CD8-positive, alpha-beta T cell (primary cell): ENCODE measurements at places on chromosomes 7 and 10.

GRCh38 chr10:97784200-97784810 lies 12.5 kb upstream of the SFRP5 start:
- DNase-seq = no peak

- DNase-seq = peak; percentile 23
Measured at GRCh38 chr10:123614888-123615287, 51.3 kb upstream of the GPR26 start.

DNA sequence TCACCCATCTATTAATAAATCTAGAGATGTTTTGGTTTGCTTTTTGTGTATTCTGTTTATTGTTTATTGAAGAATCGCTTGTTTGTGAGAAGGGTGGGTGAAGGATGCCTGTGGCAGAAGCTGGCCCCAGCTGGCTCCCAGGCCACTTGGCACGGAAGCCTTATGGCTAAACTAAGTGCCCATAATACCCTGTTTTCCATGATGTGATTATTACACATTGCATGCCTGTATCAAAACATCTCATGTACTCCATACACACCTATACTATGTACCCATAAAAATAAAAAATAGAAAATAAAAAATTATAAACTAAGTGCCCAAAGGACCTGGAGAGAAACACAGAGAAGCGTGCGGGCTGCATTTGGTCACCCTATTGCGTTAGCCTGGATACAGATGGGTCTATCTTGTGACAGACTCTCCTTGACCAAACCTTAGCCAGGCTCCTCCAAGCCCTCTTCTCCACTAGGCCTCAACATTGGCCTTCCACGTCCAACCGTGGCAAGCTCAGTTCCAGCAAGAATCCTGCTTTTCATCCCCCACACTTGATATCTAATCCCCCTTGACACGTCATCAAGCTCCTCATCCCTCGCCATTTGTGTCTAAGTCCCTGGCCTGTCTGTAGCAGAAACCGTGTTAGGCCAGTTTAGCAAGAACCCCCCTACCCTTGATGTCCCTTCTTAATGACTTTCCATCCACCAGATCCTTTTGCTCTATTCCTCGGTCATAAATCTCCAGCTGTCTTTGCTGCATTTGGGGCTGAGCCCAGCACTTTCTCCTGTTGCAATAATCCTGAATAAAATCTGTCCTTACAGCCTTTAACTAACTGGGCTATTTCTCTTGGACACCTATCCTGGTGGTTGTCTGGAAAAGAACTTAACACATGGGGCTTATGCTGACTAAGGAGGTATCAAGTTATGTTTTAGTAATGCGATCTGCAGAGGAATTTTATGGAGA lies 245.2 kb downstream of the TNS3 start:
- no peak for DNase-seq

DNA sequence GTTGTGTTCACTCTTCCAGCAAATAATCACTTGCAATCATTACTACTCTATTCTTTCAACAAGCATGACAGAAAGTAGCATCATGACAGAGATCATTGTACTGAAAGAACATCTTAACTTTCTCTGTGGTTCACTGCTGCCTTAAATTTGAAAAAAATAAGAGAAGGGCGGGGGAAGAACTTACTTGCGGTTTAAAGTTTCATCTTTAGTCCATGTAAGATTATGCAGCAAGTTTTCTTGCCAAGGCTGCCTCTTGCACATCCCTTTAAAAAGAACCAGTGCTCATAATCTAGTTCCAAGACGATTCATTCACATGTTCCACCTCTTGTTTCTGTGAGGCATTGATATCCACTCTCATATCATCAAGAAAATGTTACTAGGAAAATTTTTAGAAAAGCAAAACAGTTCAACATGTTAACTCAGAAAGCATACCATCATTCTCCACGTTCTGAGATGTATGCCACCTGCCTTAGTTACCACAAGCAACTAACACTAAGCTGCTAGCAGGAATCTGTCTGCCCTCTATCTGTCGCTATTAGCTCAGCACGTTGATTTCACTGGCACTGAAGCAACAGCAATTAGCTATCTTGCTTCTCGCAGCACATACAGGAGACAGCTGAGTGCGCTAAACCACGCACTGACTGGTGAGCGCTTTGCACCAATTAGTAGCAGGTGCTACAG lies at the start of gene PCDH15:
TSS of gene PCDH15 (minus strand) at position 491 of the 681 bp plus-strand sequence. CDS start 136,969 bp downstream, outside the sequence.
- no peak for DNase-seq

GRCh38 chr7:23106057-23106822 lies 655 bp downstream of the KLHL7 start:
- DNase-seq = peak; percentile 73

GRCh38 chr7:30795161-30795948 lies 24.1 kb downstream of the MINDY4 start:
- DNase-seq = no peak

DNA sequence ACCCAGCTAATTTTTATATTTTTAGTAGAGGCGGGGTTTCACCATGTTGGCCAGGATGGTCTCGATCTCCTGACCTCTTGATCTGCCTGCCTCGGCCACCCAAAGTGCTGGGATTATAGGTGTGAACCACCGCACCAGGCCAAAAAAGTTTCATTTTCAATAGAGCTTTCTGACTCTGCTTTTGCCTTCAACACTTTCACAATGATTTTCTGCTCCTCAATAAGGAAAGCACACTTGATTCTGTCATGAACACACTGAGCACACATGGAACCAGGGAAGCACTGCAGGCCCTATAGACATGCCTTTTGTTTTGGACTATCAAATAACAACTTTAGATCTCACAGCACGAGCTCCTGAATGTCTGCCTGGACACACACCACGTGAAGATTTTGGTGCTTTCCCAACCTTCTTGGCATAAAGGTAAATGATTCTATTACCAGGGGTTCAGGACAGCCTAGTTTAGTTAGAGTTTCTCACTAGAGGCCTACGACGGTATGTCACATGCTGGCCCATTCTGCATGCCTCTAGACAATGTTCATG lies 8.0 kb downstream of the RRP12 start:
- no peak for DNase-seq

- peak; percentile 50 for DNase-seq
Measured at GRCh38 chr10:124742413-124743190, 1.6 kb downstream of the FAM53B start.

GRCh38 chr7:107446988-107447387 lies 22.9 kb upstream of the GPR22 start:
- no peak for DNase-seq

DNA sequence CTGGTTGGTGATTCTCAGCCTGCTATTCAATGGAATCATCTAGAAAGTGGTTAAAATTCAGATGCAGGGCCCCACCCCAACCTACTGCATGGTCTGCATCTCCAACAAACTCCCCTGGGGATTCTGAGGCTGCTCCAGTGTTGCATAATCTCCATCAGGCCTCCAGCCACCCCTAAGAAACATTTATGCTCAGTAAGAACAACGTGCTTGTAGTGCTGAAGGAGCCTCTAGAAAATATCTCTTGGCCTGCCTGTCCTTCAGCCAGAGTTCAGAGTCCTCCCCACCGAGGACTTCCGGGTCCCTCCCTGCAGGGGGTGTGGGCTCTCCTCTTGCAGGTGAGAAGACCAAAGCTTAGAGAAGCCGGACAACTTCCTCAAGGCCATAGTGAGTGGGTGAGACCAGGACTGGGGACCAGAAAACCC lies 159.8 kb downstream of the SH3PXD2A start:
- no peak for DNase-seq

GRCh38 chr10:131038056-131038455 lies 273.5 kb downstream of the TCERG1L start:
- DNase-seq = no peak

DNA sequence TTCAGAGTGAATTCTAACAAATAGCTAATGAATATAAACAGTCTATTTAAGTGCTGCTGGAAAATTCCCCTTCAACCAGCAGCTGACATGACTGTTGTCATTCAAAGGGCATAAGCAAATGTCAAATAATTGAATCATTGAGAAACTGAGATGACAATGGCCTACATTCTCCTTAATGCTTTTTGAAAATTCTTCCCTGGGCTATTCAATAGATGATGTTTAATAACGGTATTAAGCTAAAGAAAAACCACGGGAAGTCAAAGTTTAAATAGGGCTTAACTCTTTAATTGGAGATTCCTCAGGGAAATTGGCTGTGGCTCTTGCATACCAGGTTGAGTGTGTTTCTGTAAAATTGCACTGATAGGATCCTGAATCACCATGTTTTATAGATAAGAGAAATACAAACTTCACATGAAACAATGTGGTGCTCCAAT lies 77.0 kb downstream of the ARL4A start:
- no peak for DNase-seq

DNA sequence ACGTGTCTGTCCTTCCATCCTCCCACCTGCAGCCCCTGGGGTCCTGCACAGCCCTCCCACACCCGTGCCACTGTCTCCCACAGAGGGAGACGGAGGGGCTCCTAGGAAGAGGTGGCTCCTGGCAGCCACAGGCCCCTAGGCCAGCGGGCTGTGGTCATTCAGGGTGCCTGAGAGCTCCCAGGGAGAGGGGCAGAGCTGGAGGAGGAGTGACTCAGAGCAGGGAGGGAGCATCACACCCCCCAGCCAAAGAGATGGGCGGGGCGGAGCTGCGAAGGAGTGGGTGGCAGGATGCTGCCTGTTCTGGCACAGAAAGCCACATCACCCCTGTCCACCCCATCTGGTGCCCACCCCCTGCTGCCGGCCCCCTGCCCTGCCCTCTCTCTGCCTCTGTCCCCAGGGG lies 50.5 kb downstream of the STK32C start:
- DNase-seq = no peak

DNA sequence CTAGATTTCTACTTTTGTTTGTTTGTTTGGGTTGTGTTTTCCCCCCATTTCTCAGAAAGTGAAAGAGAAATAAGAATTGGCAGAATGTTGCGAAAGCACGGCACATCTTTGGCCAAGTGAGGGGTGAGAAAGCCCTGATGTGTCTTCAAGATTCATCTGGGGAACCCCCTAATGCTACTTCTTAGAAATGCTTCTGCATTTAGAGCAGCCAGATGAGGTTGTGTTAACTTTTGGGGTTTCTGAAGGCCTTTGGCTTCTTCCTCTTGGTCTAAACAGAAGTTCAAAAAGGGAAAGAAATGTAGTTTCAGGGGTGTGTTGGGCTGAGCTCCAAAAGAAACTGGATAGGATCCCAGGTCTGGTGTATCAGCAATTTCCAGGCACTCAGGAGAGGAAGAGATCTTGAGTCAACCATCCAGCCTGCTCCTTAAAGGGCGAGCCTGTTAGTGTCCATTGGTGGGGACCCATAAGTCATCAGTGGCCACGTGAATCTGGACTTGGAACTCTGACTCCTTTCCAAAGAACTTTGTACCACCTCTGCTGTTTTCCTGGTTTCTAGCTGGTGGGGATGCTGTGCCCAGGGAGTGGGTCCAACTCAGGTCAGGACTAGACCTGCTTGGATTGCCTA lies 6.5 kb downstream of the DUSP5 start:
- peak; percentile 84 for DNase-seq

DNA sequence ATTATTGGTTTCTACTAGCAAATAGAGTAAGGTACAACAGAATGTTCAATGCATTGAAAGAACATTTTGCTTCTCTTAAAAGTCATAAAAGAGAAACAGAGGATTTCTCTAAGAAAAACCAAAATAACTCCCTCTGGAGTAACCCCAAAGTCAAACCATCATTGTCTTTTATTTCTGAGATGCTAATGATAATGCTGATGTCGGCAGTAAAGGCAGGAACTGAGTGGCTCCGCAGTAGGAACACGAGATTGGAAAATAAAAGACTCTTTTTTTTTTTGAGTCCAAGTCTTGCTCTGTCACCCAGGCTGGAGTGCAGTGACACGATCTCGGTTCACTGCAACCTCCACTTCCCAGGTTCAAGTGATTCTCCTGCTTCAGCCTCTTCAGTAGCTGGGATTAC lies 2.7 kb upstream of the USP54 start:
- no peak for DNase-seq

DNA sequence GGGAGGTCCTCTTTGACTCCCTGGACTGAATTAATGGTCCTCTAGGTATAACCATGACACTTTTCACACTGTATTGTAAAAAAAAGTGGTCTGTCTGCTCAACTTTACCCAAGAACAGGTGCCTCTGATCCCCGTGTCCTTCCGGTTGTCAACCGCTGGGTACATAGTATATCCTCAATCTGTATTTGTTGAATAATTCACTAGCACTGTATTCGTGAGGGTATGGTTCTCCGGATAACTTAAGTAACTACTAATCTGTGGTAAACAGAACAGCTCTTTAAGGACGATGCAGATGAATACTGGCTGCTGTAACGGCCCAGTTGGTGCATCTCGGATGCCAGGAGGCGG lies 472 bp upstream of the ADAM22 start:
- DNase-seq = no peak

- DNase-seq = no peak
Measured at GRCh38 chr10:86446440-86446839, 75.2 kb downstream of the WAPL start.

DNA sequence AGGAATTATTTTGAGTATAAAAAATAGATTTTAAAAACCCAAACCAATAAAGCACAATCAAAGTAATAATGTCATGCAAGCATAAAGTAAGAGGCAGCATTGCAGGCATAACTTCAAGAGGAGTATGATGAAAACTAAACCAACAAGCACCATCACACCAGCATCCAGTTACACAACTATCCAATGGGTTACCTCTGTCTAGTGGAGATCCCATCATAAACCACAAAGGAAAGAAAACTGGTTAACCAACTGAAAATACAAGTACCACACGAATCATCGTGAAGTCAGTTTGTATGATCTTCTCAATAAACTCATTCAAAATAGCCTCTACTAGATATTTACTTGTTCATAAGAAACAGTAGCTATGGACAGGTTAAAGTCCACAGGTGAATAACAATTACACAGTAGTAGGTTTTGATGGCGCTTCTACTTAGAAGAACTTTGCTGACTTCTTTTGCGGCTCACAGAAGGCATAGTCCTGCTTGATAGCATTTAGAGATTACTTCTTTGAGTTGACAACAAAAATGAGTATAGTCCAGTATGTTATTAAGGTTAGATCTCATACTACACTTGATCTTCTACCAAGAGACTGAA lies 116.6 kb downstream of the MICU1 start:
- no peak for DNase-seq

- peak; percentile 62 for DNase-seq
Measured at GRCh38 chr7:16421333-16422102, at the start of gene CRPPA. Gene CRPPA, minus strand, starts transcription at chr7:16421538. Its CDS starts 216 bp downstream, at chr7:16421322.

DNA sequence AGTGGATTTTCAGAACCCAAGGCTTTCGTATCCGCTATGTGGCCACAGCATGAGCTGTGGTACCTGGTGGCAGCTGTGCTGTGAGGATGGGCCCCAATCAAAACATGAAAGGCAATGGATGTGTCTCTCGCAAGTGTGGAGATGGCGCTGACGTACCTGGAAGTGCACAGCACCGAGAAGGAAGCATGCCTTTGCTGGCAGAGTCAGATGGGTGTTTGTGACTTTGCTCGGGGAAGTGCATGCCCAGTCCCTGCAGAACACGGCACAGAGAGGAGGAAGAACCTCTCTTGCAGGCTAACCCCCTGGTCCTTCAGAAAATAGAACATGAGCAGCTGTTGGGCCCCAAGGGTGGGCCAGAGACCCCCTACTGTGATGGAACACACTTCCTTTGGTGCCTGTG lies 654.1 kb upstream of the ZWINT start:
- DNase-seq = no peak

DNA sequence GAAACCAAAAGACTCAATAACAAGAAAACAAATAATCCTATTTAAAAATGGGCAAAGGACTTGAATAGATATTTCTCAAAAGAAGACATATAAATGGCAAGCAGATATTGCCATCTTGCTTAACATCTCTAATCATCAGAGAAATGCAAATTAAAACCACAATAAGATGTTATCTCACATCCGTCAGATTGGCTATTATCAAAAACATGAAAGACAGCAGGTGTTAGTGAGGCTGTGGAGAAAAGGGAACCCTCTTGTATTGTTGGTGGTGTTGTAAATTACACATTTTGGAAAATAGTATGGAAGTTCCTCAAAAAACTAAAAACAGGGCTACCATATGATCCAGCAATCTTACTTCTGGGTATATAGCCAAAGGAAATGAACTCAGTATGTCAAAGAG lies 25.7 kb downstream of the OPALIN start:
- DNase-seq = no peak

- DNase-seq = no peak
Measured at GRCh38 chr10:110695539-110695886, 51.4 kb downstream of the RBM20 start.
